WERI-Rb-1 (cell line): ENCODE measurements at places on chromosomes 1 and 21.

GRCh38 chr1:76381450-76382097 is 307.0 kb downstream of the ST6GALNAC3 start:
- DNase-seq = no peak

GRCh38 chr1:21200767-21201166 is 24.1 kb upstream of the EIF4G3 start:
- DNase-seq = no peak

DNA sequence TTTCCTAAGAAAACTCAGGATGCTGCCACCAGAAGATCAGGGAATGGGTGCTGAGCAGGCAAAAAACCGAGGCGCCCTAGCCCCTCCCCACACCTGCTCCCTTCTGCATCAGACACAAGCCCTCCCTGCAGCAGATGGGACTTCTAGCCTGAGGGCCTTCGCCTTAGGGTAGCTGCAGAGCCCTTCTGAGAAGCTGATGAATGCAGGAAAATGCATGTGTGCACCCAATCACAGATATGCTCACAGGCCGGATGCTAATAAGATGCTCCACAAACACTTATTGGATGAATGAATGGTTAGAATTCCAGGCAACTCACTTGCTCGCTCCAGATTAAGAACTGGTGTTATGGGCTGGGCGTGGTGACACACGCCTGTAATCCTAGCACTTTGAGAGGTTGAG is 6.8 kb upstream of the C1orf210 start:
- DNase-seq = peak; percentile 61

- DNase-seq = no peak
Measured at GRCh38 chr1:18118491-18118890, 10.9 kb downstream of the IGSF21 start.
